Hippocampal formation (tissue), 2 donors: ENCODE measurements at places on chromosomes 16 and 17.

DNA sequence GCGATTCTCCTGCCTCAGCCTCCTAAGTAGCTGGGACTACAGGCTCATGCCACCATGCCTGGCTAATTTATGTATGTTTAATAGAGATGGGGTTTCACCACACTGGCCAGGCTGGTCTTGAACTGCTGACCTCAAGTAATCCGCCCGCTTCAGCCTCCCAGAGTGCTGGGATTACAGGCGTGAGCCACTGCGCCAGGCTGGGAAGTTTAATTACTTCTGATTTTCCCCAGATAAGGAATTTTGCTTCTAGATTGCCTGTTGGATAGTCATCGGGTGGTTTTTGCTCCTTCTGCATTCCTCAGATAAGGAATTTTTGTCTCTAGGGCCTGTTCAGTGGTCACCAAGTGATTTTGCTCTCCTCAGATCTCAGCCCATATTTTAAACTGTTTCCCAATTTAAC is 112.5 kb downstream of the MAP2K4 start:
- no peak for DNase-seq

GRCh38 chr17:9350080-9350479 is 225.5 kb downstream of the STX8 start:
- no peak for DNase-seq

- no peak for DNase-seq
Measured at GRCh38 chr16:65733721-65734120, 611.9 kb upstream of the CDH11 start.

DNA sequence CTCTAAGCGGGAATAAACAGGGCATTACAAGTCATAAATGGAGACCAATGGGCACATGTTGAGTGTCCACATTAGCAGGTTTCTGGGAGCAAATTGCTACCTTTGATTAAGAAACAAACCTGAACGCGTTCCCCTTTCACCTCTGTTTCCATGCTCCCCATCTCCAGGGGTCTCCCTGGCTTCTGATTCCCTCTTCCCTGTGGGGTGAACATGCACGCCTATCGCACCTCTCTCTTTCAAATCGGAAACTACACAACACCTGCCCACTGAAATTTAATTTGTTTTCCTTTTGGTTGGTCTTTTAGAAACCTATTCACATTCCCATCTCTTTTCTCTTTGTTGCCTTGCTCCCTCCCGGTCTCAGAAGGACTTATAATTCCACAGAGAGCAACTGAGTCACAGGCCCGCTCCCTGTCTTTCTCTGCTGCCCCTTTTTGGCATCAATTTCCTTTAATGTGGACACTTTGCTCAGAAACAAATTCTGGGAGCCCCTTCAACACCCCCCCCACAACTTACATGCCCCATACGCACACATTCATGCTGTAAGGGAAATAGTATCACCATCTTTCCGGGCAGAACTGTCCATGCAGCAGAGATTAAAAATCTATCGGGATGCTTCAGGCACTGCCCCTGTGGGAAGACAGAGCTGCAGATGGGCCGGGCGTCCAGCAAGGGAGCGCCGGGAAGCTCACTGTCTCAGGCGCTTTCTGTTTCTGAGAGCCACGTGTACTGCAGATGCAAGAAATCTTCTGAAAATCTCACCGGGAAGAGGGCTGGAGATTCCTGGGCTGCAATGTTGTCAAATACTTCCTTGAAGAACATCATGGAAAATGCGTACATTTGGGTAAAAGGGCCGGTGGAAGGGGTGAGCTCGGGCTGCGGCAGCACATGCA is 7.2 kb upstream of the FOXF1 start:
- no peak for DNase-seq

- DNase-seq, result no peak
Measured at GRCh38 chr16:80518436-80518835, 22.4 kb upstream of the DYNLRB2 start.

GRCh38 chr17:32142857-32143526 is 690 bp downstream of the RHOT1 start:
- no peak for DNase-seq

- no peak for DNase-seq
Measured at GRCh38 chr17:29177871-29178749, 2.1 kb downstream of the MYO18A start.

DNA sequence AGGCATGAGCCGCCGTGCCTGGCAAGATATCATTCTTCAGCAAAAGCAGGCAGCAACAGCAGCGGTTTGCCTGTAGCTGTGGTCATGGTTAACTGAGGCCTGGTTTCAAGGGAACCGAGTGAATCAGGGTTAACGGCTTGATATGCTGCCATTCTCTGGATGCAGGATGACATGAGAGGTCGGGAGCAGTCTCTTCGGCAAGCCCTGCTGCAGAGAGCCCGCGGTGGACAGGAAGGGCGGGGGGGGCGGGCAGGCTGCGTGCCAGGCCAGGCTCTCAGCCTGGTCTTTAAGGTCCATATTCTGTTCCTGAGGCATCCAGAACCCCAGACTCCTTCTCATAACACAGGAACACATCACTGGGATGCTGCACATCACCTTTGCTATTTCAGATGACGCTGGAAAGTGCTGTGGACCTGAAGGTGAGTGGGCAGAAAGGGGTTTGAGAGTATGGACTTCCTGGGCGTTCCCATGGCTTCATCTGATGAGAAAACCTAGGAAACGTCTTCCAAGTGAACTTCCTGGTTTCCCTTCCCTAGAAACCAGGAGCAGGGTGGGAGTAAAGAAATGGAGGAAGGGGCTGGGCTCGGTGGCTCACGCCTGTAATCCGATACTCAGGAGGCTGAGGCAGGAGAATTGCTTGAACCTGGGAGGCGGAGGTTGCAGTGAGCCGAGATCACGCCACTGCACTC is 165.6 kb upstream of the RPH3AL start:
- DNase-seq, result no peak

DNA sequence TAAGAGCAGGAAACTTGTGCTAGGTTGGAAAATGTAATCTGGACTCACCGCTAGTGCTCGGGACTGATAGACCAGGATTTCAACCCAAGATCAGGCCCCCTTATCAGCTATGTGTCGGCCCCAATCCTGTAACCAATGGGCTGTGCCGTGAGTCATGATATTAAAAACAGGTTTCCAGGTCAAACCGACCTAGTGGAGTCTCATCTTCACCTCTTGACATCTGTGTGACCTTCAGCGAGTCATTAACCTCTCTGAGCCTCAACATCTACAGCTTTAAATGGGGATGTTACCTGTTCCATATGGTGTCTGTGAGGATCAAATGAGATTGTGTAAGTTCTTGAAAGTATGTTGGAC is 512 bp downstream of the PMM2 start:
- no peak for DNase-seq

DNA sequence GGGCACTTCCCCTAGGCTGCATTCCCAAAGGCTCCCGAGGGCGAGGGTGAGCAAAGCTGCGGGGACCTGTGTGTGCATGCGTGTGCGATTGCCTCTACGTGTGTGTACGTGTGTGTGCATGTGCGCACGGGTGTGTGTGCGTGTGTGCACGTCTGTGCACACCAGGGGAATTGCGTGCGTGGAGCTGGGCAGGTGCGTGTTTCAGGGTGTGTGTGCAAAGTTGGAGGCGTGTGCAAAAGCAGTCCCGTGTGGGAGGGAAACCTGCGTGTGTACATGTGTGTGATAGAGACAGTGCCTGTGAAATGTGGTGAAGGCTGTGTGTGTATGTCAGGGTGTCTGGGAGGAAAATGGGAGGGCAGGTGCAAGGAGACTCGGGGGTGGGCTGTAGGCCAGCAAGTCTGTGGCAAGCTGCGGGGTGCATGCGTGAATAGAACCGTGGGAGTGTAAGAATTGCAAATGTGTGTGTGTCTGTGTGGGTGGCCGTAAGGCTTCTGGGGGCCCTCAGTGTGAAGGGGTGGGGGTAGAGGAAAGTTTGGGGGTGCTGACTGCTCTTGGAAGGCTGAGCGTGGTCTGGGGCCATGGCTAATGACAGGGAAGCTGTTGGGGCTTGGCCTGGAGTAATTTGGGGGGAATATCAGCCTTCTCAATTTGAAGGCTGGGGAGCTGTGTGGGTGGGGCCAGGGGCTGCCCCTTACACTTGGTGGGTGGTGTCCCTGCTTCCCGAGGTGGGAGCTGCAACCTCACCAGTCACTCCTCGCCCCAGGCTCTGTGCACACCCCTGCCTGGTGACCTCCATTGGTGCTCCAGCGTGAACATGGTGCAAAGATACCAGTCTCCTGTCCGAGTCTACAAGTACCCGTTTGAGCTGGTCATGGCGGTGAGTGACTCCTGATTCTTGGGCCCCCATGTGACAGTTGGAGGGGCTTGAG is 644 bp downstream of the SEC14L5 start:
- DNase-seq, result no peak

GRCh38 chr17:1539811-1540210 is 22.8 kb downstream of the PITPNA start:
- DNase-seq, result no peak

DNA sequence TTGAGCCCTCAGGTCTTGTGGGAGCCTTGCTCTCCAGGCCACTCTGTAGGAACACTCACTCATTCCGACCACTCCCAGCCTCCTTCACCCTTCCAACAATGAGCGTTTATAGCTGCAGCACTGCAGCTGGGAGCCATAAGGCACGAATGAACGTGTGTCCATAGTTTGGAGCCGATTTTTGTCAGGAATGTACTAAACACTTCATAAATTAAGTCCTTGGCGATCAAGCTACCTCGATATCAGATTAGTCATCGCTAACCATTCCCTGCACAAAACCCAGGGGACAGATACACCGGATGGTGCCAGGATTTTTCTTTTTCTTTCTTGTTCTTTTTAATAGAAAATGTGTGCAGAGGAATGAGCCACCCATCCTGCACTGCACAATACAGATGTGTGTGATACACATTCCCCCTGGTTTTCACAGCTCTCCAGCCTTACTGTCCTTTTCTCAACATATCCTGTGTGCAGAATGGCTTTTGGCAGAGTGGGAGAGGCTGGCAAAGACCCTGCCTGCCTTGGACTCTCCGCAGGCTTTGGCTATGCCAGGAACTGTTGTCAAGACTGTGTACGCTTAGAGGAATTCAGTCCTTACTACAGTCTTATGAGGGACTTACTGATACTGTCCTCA is 68.4 kb upstream of the ELAC2 start:
- no peak for DNase-seq

- DNase-seq, result no peak
Measured at GRCh38 chr17:75849724-75850123, 5.4 kb downstream of the WBP2 start.

DNA sequence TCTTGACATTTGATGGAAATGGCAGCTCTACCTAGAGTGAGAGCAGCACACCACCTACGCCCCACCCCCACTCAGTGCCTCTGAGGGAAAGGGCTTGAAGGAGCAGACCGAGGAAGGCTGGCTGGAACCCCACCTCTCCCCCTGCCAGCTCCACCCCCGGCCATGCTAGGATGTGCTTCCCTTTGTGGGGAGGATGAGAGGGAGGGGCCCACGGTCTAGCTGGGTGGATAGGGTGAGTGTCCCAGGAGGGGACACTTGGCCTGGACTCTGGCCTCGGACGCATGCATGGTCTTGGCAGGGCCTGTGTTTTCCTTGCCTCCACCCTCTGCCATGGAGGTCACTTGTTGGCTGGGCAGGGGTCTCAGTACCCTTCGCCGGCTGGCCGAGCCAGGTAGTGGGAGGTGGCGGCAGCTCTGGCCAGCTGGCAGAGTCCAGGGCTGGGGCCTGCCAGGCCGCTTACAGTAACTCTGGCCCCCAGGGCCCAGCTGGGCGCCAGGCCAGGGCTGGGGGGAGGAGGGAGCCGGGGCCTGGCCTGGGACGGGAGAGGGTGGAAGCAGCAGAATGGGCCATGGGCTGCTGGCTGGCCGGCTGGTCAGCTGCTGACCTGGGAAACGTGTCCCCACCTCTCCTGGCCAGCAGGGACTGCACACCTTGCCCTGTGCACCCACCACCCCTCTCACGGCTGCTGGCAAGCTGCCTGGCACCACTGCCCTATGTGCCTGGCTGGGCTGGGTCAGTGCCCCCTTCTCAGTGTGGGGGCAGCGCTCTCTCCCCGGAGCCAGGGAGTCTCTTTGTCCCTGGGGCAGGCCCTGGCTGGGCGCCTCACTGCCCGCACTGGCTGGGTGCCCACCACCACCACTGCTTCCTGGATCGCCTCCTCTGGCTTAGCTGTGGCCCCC is 23.0 kb downstream of the RARA start:
- DNase-seq, result peak; percentile 50

DNA sequence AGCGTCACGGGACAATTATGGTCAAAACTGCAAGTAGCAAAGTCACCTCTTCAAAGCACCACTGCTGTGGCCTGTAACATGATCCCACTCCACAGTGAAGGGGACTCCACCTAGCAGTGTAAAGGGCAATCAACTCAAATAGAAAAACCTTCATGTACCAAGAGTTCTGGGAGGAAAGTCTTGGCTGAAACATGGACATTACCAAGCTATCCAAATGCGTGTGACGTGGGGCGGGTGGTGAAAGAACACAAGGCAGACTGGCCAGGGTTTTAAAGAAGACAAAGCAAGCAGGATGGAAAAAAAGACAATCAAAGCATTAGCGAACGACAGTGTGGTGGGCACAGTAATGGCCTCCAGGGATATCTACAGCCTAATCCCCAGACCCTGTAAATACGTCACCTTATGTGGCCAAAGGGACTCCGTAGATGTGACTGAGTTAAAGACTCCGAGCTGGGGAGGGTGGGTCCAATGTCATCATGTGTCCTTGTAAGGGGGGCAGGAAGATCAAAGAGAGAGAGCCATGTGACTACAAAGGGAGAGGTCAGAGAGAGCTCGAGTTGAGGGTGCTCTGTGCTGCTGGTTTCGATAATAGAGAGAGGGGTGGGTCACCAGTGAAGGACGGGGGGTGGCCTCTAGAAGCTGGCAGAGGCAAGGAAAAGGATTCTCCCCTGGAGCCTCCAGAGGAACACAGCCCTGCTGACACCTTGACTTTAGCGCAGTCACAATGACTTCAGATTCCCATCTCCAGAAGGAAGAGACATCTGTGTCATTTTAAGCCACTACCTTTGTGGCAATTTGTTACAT is 6.0 kb downstream of the HSDL1 start:
- DNase-seq, result no peak

DNA sequence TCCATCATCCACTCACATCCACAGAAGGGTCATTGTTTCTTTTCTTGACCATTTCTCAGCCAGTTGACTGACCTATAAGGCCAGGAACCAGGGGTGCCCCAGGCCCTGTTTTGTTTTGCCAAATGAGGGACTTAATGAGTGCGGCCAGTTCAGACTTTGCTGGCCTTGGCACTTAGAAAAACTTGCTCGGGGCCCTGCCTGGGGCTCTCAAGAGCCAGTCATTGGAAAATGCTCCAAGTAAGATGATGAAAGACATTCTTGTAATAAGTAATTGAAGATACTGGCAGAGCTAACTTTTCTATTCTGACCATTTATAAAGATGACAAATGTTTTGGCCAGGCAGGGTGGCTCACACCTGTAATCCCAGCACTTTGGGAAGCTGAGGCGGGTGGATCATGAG is 29.0 kb upstream of the CLEC18B start:
- DNase-seq, result no peak

- peak; percentile 48 for DNase-seq
Measured at GRCh38 chr17:2179615-2180295, 123.8 kb downstream of the SMG6 start.

GRCh38 chr16:31487071-31487719 is 4.3 kb downstream of the SLC5A2 start:
- DNase-seq, result no peak
